ENCODE measurements at places on chromosomes 12 and 14. TPM values are rescaled to one million over a fixed set of nuclear protein-coding genes. Genes with fewer than 3 reads are reported as not detected.
A peak's percentile ranks its signal among the peaks of the same experiment; 100 is the strongest.

Gene GPD1
- total RNA-seq, result 1.0 TPM

Gene TMEM119
- total RNA-seq, result not detected

Gene SAV1
- 14.7 TPM for total RNA-seq

Gene RASSF9
- total RNA-seq, result not detected

Gene MSRB3
- total RNA-seq, result not detected

Gene PTGER2
- not detected for total RNA-seq

Gene CSRP2
- not detected for total RNA-seq

Gene KRT8
- total RNA-seq, result not detected

- no peak for DNase-seq
- no peaks in the 10 kb centered on the region for H3K36me3 ChIP-seq
- no peaks in the 10 kb centered on the region for H3K27me3 ChIP-seq
Observed at GRCh38 chr14:95763875-95764274, 50.0 kb upstream of the TCL1A start.

- peaks cover 7% of the 10 kb centered on the region for H3K4me1 ChIP-seq
- H3K27ac ChIP-seq, result no peak overlapping the region
- no peak overlapping the region for H3K4me3 ChIP-seq
- no peaks in the 10 kb centered on the region for H3K36me3 ChIP-seq
- no peaks in the 10 kb centered on the region for H3K27me3 ChIP-seq
Observed at GRCh38 chr12:105474672-105475071, 144.2 kb downstream of the C12orf75 start.

DNA sequence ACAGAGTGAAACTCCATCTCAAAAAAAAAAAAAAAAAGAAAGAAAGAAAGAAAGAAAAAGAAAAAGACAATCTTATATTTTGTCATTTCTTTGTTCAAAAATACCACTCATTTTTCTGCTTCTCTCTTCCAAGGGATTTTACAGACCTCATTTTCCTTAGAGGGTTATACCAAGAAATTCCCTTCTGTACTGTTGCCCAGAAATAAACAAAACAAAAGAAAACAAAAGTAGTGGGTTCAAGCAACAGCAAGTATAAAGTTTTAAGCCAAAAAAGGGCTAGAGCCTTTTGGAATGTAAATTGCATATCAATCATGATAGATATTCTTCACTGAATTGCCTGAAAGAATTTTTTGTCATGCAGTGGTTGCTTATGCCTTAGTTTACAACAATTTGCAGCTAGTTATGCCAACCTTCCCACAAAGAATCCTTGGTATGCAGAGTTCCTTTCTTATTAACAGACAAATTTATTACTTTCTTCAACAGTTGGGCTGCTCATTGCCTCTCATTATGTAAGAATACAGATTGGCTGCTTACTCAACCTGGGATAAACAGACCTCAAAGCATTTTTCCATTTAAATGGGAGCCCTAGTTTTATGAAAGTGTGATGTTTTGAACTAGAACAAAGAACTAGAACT lies 129.1 kb upstream of the PPFIA2 start:
- no peak for DNase-seq
- H3K4me1 ChIP-seq, result no peaks in the 10 kb centered on the region
- H3K36me3 ChIP-seq, result no peaks in the 10 kb centered on the region
- no peak overlapping the region for H3K4me3 ChIP-seq

- peaks cover 5% of the 10 kb centered on the region for H3K36me3 ChIP-seq
- no peaks in the 10 kb centered on the region for H3K4me1 ChIP-seq
- no peak overlapping the region for H3K4me3 ChIP-seq
- no peak for DNase-seq
- H3K27ac ChIP-seq, result no peak overlapping the region
- H3K27me3 ChIP-seq, result no peaks in the 10 kb centered on the region
Observed at GRCh38 chr12:132162508-132163031, 18.3 kb downstream of the NOC4L start.

DNA sequence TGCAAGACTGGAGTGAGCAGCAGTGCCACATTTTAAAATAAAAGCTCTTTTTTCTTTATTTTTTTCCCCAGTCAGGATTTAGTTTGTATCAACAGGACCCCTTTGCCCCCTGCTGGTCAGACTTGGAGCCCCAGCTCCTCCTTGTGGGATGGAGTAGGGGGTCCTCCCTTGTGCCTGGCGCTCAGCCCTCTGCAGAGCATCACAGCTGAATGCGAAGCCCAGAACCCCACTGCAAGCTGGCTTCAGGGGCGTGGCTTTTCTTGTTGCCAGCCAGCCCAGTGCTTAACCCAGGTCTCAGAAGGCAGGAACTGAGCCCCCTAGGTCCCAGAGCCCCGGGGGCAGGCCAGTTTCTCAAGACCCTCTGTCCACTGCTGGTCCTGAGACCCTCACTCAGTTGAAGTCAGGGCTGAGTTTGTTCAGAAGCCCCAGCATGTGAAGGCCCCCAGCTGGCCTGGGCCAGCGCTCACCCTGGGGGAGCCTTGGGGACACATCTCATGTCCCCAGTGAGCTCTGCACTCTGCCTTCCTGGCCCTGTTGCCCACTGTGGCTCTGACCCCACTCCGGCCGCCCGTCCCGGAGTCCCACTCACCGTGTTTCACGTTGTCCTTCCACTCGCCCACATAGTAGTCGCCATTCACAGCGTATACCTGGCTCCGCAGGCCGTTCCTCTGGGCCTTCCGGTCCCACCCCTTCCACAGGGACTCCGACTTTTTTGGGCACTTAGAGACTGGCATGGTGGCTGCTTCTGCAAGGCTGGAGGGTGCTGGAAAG lies 519 bp downstream of the MORN3 start:
- no peak overlapping the region for H3K4me3 ChIP-seq
- H3K36me3 ChIP-seq, result no peaks in the 10 kb centered on the region
- no peak overlapping the region for H3K27ac ChIP-seq
- peaks cover 25% of the 10 kb centered on the region for H3K4me1 ChIP-seq
- H3K27me3 ChIP-seq, result no peaks in the 10 kb centered on the region

DNA sequence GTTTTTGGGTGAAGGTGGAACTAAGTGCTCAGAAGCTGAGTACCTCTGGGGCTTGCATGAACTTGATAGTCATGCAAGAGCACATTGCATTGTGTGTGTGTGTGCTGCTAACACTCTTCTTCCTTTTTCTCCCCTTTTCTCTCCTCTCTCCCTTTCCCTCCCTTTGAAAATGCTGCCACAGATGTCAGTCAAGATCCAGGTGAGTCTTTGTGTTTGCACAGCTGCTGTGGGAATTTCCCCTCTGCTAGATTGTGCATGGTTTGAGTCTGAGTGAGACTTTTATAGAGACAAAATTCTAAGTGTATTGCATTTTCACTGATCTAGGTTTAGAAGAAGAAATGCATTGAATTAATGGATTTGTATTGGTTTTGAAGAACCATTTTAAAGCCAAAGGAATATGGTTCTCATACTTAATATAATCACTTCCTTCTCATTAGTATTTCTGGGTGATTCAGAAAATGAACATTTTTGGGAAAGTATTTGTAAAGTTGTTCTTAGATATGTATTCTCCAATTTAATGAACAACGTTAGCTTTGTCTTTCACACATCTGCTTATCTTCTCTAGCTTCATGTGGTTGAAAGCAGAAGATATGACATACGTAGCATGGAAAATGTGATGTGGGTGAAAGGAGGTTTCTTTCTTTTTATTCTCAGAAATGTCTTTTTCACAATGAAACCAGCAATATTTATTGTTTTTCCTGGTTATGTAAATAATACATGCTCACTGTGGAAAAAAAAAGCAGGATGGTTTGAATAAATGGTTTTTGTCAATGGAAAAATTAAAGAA lies 108.5 kb downstream of the NRXN3 start:
- peaks cover 21% of the 10 kb centered on the region for H3K4me1 ChIP-seq
- H3K4me3 ChIP-seq, result no peak overlapping the region
- no peaks in the 10 kb centered on the region for H3K36me3 ChIP-seq

DNA sequence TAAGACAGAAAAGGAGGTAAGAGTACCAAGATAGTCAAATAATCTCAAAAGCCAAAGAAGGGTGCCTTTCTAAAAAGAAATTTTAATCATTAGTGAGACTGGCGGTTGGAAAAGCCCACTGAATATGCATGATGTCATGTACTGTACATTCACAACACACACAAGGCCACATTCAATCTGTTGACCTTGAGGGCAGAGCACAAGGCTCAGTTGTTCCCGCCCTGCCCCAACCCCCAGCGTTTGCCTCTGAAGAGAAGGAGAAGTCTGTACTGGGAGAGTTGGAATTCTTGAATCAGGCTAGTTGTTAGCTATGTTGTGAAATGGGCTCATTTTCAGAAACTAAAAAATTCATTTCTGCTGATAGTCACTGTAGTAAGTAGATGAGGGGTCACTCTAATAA lies 50.2 kb upstream of the NID2 start:
- no peak overlapping the region for H3K4me3 ChIP-seq
- no peaks in the 10 kb centered on the region for H3K27me3 ChIP-seq
- no peaks in the 10 kb centered on the region for H3K4me1 ChIP-seq
- H3K27ac ChIP-seq, result no peak overlapping the region
- H3K36me3 ChIP-seq, result no peaks in the 10 kb centered on the region
- no peak for DNase-seq

GRCh38 chr14:82075566-82075965 lies 541.9 kb upstream of the SEL1L start:
- peak; percentile 66 for DNase-seq
- H3K4me1 ChIP-seq, result no peaks in the 10 kb centered on the region

GRCh38 chr14:85534458-85535293 lies 4.7 kb downstream of the FLRT2 start:
- no peaks in the 10 kb centered on the region for H3K27me3 ChIP-seq
- H3K27ac ChIP-seq, result no peak overlapping the region
- no peak for DNase-seq
- H3K36me3 ChIP-seq, result no peaks in the 10 kb centered on the region
- H3K4me1 ChIP-seq, result no peaks in the 10 kb centered on the region

DNA sequence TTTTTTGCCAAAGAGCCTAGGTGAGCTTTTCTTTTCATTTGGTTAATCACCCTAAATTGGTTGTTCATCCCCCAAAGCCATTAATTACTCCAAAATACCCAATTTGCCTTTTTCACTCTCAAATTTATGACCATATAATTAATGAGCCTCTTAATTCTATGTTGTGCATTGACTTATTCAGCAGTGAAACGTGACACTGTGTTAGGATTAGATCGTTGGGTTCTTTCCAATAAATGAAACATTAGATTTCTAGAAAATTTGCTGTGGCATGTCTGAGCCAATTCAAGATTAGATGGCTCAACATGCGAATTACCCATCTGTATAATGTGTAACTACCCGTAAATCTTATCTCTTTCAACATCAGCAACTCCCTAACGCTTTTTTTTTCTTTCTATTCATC lies 273.4 kb downstream of the BMP4 start:
- no peaks in the 10 kb centered on the region for H3K36me3 ChIP-seq
- DNase-seq, result no peak
- H3K27ac ChIP-seq, result no peak overlapping the region
- no peaks in the 10 kb centered on the region for H3K27me3 ChIP-seq

DNA sequence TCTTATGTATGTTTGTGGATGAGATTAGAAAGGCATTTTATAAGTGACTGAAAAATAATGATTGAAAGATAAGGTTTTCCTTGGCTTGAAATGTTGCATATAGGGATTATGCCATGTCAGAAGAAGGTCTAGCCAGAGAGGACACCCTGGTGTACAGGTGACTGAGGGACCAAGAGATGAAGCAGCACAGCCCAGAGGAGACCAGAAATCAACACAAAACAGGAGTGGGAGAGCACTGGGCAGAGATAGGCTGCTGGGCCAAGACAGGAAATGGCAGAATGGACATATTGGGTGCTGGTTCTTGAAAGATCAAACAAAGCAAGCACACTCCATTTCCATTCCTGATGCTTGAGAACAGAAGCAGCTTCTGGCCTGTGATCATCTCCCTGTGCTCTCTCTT lies 24.4 kb upstream of the FRMD6 start:
- H3K36me3 ChIP-seq, result no peaks in the 10 kb centered on the region
- H3K4me1 ChIP-seq, result peaks cover 5% of the 10 kb centered on the region
- no peak overlapping the region for H3K4me3 ChIP-seq
- no peak for DNase-seq
- H3K27me3 ChIP-seq, result 0 out of 2 replicates have a peak, but pooled peaks cover 3% of the 10 kb centered on the region
- H3K27ac ChIP-seq, result no peak overlapping the region

- no peak overlapping the region for H3K27ac ChIP-seq
- H3K27me3 ChIP-seq, result no peaks in the 10 kb centered on the region
- H3K36me3 ChIP-seq, result no peaks in the 10 kb centered on the region
- DNase-seq, result no peak
- H3K4me1 ChIP-seq, result peaks cover 3% of the 10 kb centered on the region
Observed at GRCh38 chr12:109893261-109893995, 6.6 kb upstream of the TCHP start.
